Nasal cavity respiratory epithelium epithelial cell of viscerocranial mucosa (primary cell): ENCODE measurements at places on chromosomes 3 and 15. TPM values are rescaled to one million over a fixed set of nuclear protein-coding genes. Genes with fewer than 3 reads are reported as not detected.

The GATA2 gene
- not detected in 2 replicates for total RNA-seq

The ATP10A gene
- under 0.01 and 1.00 TPM in 2 replicates for total RNA-seq

The APOD gene
- 0.34 and 3.2 TPM in 2 replicates for total RNA-seq

The PTH1R gene
- total RNA-seq: not detected in 2 replicates

The ATP8B4 gene
- under 0.01 and 1.00 TPM in 2 replicates for total RNA-seq

The MME gene
- 16.1 and 168 TPM in 2 replicates for total RNA-seq

The DLEC1 gene
- total RNA-seq: under 0.01 and 0.21 TPM in 2 replicates

The JMJD7 gene
- total RNA-seq: 17.8 and 18.1 TPM in 2 replicates

The BFSP2 gene
- not detected in 2 replicates for total RNA-seq

The UBAP1L gene
- 0.34 and 2.5 TPM in 2 replicates for total RNA-seq

The ZNF717 gene
- 16.4 and 23.6 TPM in 2 replicates for total RNA-seq

The GALNT15 gene
- total RNA-seq: 0.07 and 0.34 TPM in 2 replicates

The TICRR gene
- total RNA-seq: under 0.01 and 0.14 TPM in 2 replicates

The SPRED1 gene
- 22.6 and 30.1 TPM in 2 replicates for total RNA-seq

The ZNF385D gene
- 0.14 TPM in 1 of 2 replicates, not detected in the other for total RNA-seq
